ENCODE measurements at places on chromosomes 4 and X. TPM values are rescaled to one million over a fixed set of nuclear protein-coding genes. Genes with fewer than 3 reads are reported as not detected.
A peak's percentile ranks its signal among the peaks of the same experiment; 100 is the strongest.

- no peak for DNase-seq
Observed at GRCh38 chr4:35500812-35501211, 743.5 kb downstream of the ARAP2 start.

DNA sequence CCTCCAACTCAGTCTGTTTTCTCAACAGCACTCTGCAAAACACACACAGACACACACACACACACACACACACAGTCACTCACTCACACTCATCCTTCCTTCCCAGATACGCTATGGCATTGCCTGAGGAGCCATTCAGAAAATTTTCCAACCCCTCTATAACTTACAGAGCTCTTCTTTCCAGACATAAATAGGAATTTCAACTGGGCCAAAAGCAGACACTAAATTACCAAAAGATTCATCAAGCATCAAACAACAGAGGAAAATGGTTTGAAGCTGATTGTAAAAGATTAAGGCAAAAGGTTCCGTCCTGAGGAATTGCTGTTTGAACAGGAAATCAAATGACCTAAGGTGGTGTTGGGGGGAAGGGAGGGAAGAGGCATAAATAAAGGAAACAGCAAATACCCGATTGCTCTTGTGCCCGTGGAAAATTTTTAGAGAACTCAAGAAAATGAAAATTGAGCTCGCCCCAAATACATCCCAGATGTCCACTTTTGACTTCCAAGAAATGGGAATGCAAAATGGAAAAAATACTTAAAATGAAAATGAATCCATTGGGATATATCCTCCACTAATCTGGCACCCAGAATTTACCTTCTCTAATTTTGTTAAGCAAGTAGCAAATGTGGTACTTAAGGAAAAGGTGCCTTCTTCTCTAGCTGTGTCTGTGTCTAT lies 183.6 kb downstream of the QDPR start:
- no peak for DNase-seq

DNA sequence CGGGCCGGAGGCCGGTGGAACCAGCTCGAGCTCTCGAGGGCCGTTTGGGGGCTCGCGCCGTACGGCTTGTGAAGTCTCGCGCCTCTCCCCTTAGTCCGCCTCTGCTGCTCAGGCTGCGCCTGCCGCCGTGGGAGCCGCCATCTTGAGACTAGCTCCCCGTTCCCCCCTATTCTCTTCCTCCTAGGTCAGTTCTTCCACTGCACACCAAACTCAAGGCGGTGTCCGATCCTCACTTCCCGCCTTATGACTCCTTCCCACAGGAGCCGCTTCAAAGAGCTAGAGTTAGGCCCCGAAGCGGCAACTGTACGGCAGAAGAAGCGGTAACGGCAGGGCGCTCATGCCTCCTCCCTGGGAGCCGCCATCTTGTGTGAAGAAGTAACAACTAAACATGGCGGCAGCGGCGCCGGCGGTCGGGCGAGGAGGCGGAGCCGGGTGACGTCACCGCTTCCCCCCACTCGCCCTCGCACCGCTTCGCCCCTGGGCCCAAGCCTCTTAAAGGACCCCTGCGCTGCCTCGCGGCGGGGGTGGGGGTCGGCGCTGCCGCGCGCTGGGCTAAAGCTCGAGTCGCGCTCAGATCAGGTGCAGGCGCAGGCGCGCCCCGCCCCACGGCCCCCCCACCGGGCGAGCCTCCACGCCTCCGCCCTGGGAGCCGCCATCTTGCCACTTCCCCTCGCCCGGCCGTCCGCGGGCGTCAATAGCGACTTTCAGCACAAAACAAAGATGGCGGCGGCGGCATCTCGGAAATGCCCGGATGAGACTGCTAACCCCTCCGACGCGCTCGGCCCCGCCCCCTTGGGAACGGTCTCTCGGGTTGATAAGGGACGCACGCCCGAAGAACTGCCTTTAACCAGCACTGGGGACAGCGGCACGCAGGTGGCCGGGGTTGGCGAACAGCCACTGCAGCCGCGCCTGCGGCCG lies at the start of gene HCFC1:
HCFC1 (minus strand) TSS at position 369 of the 918 bp plus-strand sequence. CDS start 978 bp downstream, outside the sequence.
- DNase-seq = peak; percentile 92

DNA sequence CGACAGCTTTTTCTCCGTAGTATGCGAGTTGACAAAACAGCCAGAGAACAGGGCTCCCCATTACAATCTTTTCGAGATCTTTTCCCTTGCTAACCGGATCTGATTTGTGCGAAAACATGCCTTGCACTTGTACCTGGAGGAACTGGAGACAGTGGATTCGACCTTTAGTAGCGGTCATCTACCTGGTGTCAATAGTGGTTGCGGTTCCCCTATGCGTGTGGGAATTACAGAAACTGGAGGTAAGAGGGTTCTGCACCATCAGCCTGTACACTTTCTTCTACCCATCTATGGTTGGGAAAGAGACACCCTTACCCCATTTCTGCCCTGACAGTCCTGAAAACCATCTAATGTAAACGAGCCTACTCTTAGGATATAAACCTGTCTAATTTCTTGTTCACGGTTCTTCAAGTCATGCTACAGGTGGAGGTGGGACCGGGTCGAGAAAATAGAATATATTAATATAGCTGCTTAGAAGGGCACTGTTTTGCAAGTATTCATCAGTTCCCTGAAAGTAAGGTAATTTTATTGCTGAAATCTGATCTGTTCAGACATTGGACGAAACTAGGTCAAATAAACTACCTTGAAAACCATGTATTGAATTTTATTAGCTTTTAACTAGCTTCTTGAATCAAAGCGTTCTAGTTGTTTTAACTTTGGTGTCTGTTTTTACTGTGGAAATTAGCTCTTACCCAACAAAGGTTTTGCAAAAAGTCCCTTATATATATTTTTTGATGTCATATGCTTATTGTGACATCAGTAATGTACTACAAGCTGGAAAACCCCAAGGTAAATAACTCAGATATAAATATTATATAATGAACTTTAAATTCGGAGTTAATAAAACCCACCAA lies 869 bp downstream of the TMEM184C start:
- no peak for DNase-seq

The SEL1L3 gene
- total RNA-seq = 62.3 TPM

The WNK3 gene
- 0.05 TPM for total RNA-seq

DNA sequence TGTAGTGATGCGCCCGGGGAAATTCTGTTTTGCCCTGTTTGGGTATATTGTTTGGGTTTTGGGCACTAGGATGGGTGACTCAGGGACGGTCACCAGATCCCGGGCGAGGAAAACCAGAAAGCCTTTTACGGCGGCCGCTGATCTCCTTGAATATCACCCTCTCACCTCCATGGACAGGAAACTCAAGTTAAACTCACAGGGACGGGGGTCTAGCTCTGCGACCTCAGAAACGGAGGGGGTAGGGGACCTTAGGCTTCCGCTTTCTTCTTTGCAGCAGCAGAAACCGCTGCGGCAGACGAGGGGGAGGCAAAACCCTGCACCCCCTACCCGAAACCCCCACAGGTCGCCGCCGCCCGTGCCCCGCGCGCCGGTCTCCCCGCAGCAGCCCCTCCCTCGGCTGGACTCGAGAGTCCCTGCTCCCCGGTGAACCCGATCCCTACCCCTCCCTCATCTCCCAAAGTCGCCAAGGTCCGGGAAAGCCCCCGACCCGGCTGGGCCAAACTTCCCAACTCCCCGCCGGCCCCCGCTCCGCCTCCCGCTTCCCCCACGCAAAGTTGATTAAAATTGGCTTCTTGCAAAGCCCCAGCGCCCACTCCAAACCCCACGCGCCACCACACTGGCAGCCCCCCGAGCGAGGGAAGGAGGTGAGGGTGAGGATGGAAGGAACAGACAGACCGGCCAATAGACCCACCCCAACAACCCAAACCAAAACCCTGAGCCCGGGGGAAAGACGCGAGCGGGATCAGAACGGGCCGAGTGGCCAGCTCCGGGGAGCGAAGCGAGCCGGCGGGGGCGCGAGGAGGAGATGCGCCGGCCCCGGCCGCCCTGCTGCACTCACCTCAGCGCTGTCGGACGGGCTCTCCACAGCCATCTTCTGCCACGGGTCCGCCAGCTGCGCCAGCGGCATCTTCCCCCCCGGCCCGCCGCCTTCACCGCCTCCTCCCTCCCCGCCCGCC lies 705 bp downstream of the RPS6KA3 start:
- DNase-seq = peak; percentile 33

DNA sequence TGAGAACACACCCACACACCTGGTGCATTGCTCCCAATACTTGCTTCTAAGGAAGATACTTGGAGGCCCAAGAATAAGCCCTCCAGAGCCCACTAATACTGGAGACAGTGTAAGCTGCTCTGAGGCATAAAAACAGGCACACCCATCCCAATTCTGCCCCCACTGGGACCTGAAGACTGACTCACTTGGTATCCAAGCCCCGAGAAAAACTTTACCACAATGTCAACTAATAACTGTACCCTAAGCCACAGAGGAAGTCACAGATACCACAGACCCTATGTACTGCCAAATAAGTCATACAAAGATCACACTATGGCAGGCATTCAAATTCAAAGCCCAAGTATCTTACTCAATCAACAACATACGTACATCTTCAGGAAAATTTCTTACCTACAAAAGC lies 398.2 kb upstream of the SPANXN1 start:
- DNase-seq = no peak

DNA sequence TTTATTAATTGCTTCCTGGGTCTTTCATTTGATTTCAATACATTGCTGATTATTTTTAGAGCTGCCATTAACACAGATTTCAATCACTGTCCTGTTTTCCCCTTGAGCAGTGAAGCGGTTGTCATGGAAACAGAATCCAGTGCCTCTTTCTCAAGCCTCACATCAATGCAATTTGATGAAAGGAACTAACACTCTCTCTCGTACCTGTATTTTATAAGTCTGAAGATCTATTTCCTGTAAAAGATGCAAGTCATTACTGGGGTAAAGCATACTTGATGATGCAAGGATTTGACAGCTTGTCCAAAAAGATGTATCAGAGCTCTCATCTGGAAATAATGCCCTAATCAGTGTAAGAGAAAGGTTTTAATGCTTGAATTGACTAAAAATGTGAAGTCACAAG lies 17.9 kb upstream of the GASK1B start:
- no peak for DNase-seq

The PLS3 gene
- total RNA-seq = 0.37 TPM

GRCh38 chr4:162117051-162117450 lies 46.7 kb downstream of the FSTL5 start:
- DNase-seq = no peak

The EPGN gene
- total RNA-seq = not detected

The SSX1 gene
- not detected for total RNA-seq

The LRP2BP gene
- 1.3 TPM for total RNA-seq

GRCh38 chr4:13093170-13093569 lies 391.0 kb downstream of the RAB28 start:
- DNase-seq = no peak

- no peak for DNase-seq
Observed at GRCh38 chrX:35562395-35562794, 235.7 kb upstream of the MAGEB16 start.

The ITM2A gene
- total RNA-seq = 75.9 TPM
